ENCODE measurements at places on chromosomes 3 and 15.

DNA sequence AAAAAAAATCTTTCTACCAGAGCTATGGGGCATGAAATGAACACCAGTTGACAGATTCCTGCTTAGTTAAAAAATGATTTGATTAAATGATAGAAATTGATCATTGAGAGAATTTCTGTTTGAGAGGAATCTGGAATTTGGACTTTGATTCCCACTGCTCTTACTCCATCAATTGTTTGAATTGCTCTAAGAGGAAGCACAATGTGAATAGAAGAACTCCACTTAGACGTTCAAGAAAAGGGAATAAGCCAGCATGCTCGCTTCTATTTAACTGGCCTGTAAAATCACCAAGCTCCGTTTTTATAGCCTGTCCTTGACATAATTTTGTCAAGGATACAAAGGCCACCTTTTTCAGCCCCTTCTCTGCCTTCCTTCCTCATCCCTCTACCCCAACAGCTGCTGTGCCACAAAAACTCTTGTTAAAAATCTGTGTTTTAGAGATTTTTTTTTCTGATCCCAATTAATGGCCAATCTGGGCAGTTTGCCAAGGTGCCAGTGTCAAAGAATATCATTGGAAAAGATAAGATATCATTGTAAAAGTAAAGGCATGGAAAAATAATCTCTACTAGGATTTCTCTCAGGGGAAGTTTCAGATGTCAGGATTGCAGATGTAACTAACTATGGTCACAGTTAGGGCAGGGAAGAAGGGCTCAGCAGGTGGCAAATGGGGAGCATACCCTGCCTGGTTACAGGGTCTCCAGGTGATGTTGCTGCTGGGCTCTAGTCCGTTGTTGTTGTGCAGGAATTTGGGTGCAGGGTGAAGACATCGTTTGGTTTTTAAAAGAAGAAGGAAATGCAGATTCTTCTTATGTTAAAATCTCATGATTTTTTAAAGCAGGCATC is 301.8 kb upstream of the PDZRN3 start:
- DNase-seq = no peak

- DNase-seq = no peak
Measured at GRCh38 chr3:112736805-112737566, 96.0 kb upstream of the CCDC80 start.

GRCh38 chr15:89770041-89770440 is 6.1 kb upstream of the MESP2 start:
- no peak for DNase-seq

DNA sequence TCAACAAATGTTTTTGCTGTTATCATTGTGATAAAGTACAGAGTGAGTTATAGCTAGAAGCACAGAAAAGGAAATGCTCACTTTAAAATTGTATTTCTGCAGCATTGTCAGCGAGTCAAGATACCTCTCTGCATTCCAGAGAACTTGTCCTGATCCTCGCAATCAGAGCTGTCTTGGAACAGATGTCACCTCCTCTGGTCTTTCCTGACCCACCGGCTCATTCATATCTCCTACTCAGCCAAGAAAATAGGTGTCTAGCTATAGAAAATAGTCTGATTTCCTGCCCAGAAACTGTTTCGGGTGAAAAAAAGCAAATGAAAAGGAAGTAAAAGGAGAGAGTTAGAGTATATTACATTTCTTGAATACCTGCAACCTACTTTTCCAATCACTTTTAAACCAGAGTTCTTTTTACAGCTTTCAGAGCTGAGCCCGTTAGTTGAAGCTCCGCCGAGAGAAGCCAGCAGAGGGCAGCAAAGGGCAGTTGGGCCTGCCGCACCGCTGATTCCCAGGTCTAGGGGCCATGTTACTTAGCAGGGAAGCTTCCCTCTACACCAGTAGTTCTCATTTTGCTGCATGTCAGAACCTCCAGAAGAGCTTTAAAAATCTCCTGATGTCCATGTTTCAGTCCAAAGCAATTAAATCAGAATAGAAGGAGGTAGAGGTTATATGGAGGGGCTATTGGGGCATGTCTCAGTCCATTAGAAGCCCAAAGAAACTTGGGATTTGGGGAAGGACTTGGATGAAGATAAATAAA is 185.7 kb upstream of the THRB start:
- peak; percentile 75 for DNase-seq

- no peak for DNase-seq
Measured at GRCh38 chr15:75360856-75361255, 7.6 kb downstream of the MAN2C1 start.

- DNase-seq = no peak
Measured at GRCh38 chr3:126208606-126209256, 28.3 kb upstream of the ALDH1L1 start.

- DNase-seq = no peak
Measured at GRCh38 chr15:87863152-87863551, 393.4 kb downstream of the NTRK3 start.

- no peak for DNase-seq
Measured at GRCh38 chr3:132317229-132317948, at the start of gene ACP3. TSS of gene ACP3 (plus strand) at chr3:132317407. CDS start at chr3:132317457, 50 bp downstream.

GRCh38 chr3:149449799-149450198 is 24.7 kb upstream of the TM4SF4 start:
- DNase-seq = no peak

- DNase-seq = no peak
Measured at GRCh38 chr15:36958606-36959005, 141.7 kb downstream of the MEIS2 start.

GRCh38 chr3:52843108-52843865 is 8.5 kb upstream of the MUSTN1 start:
- DNase-seq = no peak

DNA sequence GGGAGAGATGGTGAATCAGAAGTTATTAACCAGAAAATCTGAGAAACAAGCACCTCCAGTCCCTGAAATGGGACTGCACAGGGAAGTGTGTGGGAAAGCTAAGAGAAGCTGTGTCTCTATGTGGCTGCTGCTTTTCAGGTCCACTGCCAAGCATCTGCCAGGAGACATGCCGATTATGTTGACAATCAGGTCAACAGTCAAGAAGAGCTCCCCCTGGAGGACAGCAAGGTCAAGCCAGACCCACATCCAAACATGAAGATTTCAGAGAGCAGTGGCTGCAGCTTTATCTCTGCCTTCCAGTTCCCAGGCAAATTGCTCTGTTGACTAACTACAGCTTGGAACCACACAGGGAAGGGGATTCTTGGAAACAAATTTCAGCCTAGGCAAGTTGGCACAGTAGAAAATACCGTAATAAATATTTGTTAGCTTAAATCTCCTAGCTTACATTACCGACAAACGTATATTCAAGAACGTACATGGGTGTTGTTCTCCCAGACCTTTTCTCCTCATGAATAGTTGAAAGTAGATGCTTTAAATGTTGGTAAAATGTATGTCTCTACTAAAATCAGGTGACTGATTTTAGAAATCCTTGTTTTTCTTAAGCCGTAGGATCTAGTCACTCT is 394.5 kb upstream of the RARB start:
- peak; percentile 10 for DNase-seq

- DNase-seq = no peak
Measured at GRCh38 chr3:150252462-150252861, 155.6 kb upstream of the TSC22D2 start.

DNA sequence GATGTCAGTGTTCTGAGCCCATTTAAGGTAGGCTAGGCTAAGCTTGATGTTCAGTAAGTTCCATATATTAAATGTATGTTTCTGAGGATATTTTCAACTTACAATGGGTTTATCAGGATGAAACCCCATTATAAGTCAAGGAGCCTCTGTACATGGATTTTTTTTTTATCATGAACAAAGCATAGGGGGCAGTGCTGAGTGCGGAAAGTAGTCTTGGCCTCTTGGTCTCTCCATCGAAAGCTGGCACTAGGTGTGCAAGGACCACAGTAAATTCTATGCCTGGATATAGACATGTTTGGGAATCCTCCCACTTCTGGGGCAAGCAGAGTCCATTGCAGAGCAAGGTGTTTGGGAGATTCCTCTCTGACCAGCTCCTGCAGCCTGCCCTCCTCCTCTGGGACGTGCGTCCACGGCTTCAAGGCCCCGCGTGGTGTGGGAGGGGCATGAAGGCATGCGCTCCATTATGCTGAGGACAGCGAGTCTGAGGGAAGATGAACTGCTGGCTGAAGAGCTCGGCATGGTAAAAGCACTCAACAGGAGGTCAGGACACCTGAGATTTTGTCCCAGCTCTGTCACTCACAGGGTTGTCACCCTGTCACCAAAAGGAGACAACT is 122.9 kb upstream of the LIPC start:
- DNase-seq = no peak

GRCh38 chr3:32818970-32819511 is 1.2 kb downstream of the TRIM71 start:
- DNase-seq = no peak

DNA sequence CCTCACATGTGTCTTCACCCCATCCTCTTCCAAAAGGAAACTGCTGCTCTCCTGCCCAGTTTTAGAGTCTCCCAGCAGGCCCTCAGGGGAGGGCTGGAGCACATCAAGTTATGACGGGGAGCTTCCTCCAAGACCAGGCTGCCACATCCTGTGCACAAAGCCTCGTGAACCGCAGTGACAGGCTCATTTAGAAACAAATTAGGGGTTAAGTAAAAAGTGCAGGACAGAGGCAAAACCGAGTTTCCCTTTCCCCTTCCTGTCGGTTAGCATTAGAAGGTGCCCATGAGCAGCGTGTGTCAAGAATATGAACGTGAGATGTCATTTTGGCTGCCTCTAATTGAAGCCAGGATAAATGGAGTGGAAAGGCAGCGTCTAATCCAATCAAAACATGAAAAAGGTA is 199.7 kb downstream of the ARRDC4 start:
- DNase-seq = peak; percentile 3

DNA sequence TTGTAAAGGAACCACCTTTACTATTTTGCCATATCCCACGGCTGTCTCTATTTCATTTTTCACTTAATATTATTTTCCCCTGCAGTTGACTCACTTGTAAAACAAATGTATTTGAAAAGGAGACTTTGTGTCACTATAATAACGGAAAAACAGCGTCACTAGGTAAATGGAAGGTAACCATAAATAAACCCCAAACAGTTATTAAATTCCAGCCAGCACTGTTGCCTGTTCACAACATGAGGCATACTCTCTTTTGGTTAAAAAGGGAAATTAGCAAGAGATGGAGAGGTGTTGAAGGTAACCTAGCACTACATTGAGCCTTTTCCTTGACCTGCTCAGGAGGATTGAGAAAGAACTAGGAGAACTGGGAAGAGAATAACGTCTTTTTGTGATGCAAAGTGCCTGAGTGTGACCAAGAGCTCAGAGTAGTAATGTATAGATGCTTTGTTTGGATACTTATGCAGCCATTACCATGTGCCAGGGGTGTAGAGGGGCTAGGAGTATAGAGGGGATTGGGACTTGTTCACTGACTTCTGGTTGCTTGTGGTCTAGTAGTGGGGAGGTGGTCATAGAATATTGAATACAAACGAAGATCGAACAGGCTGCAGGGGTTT is 19.6 kb downstream of the FLNB start:
- DNase-seq = no peak

DNA sequence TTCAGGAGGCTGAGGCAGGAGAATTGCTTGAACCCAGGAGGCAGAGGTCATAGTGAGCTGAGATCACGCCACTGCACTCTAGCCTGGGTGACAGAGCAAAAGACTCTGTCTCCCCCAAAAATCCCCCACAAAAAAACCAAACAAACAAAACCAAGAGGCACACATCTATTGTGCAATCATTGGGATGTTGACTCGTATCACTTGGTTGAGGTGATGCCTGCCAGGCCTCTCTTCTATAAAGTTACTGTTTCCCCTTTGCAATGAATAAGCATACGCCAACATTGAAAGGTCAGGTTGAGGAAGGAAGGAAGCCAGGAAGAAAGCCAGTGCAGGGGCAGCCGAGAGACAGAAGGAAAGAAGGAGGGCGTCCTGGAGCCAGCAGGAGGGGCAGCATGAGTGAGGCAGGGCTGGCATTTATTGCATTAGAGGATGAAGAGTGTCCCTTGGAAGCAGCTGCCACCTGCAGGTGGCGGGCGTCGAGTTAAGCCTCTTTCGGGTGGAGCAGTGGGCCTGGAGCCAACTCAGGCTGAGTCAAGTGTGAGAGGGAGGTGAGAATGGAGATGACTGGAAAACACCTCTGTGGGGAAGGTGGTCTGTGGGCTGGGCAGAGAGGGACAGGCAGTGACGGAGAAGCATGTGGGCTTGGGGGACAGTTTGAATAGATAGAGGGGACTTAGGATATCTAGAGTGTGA is 8.3 kb upstream of the CSPG4 start:
- peak; percentile 55 for DNase-seq

DNA sequence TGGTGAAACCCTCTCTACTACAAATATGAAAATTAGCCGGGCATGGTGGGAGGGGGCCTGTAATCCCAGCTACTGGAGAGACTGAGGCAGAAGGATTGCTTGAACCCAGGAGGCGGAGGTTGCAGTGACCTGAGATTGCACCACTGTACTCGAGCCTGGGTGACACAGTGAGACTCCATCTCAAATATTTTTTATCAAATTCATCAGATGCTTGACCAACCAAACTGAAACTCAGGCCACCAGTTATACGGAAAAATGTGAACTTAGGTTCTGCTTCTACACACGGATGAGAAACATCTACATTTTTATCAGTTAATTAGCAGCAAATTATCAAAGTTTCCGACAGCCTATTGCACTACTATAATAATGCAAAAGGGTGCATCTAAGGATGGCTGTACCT is 4.8 kb downstream of the ARF4 start:
- DNase-seq = no peak

DNA sequence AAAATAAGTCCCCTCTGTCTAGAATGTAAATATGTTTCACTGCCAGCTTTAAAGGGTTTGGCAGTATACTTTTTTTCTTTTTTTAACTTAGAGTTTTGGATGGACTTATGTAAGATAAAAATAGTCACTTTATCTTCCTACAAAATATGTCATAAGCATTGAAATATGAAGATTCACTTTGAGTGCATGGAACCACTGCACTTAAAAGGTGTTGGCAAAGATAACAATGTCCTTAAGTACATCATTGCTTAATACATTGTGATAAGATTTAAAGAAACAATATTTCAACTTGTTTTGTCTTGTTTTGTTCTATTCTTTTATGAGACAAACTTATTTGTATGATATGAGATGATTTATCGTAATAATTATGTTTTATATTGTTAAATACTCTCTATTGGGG is 66.3 kb upstream of the NAALADL2 start:
- no peak for DNase-seq

- no peak for DNase-seq
Measured at GRCh38 chr3:124601190-124601589, 129.1 kb upstream of the UMPS start.

- DNase-seq = no peak
Measured at GRCh38 chr3:192607798-192608197, 119.5 kb downstream of the FGF12 start.

- DNase-seq = no peak
Measured at GRCh38 chr15:67501177-67501835, 19.6 kb upstream of the C15orf61 start.

- DNase-seq = no peak
Measured at GRCh38 chr15:66964111-66964738, 101.2 kb upstream of the SMAD3 start.

GRCh38 chr3:47578119-47578632 is 489 bp downstream of the CSPG5 start:
- DNase-seq = peak; percentile 44

DNA sequence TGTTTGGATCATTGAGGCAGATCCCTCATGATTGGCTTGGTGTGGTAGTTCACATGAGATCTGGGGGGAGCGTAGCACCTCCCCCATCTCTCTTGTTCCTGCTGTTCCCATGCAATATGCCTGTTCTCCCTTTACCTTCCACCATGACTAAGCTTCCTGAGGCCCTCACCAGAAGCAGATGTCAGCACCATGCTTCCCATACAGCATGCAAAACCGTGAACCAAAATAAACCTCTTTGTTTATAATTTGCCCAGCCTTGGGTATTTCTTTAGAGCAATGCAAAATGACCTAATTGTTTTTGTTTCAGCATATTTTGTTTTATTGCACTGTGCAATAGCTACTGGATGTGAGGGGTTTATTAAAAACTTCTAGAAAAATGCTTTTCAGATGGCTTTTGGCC is 56.6 kb upstream of the CHST2 start:
- DNase-seq = no peak

Measured in activated CD4-positive, alpha-beta T cell treated with anti-CD3 and anti-CD28 coated beads, Interleukin-2, amount 50 U/mL, for 48 hours (primary cell).